ENCODE measurements at places on chromosomes 5 and 9.

GRCh38 chr5:95178046-95178651, 106.7 kb downstream of the MCTP1 start:
- DNase-seq = peak; percentile 83

DNA sequence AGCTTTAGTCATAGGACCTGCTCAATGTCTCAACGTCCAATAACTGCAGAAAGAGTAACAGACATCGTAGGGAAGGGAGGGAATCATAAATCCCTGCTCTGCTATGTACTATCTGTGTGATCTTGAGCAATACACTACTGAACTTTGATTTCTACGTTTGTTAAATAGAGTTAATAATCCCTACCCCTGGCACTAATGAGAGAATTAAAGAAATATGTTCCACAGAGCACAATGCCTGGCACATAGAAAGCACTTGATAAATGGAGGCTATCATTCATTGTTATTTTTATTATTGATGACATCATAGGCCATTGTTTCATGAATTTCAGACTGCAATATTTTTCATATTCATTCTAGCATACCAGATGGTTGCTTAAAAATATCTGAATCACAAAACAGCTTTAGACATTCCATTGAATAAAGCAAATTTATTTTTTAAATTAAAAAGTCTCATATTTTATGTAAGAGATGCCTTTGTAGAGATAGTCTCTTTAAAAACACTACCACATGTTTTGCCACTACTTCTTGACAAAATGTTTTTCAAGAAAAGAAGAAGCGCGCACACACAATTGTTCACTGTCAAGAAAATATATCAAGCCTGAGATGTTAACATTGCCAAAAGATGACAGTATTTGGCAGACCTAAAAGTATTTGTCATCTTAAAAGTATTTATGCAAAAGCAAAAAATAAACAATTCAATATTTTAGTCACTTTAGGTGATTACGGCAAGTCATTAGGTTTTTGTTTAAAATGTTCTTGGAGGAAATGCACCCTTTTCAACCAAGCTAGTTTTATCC, 108.5 kb downstream of the EBF1 start:
- DNase-seq = no peak

DNA sequence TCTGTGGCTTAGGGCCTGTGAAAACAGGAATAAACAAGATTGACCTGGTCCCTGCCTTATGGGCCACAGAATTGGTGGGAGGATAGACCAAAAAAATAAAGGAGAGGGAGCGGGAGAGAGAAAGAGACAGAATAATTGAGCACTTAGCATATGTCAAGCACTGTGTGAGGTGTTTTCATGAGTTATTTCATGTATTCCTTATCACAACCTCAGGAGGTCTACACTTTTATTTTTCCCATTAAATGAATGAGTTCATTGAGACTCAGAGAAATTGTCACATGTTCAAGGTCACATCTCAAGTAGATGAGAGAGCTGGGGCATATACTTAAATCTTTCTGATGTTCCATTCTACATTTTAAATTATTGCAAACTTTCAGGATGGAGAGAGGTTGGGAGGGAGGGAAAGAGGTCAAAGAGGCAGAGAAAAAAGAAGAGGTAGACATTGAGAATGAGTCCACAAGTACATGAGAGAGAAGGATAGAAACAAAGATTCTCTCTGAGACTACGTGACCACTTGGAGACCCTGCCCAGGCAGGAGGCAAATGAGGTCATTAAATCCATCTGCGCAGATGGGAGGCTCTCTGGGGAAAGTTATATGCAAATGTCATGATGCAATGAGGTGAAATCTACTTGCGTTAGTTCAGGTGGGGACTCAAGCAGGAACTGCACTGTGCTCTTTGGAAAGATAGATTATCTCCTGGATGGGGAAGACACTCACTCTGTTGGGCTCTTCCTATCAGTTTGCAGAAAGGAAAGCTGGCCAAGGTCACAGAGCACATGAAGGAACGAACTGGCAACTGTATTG, 241.5 kb downstream of the PAPPA start:
- peak; percentile 17 for DNase-seq

DNA sequence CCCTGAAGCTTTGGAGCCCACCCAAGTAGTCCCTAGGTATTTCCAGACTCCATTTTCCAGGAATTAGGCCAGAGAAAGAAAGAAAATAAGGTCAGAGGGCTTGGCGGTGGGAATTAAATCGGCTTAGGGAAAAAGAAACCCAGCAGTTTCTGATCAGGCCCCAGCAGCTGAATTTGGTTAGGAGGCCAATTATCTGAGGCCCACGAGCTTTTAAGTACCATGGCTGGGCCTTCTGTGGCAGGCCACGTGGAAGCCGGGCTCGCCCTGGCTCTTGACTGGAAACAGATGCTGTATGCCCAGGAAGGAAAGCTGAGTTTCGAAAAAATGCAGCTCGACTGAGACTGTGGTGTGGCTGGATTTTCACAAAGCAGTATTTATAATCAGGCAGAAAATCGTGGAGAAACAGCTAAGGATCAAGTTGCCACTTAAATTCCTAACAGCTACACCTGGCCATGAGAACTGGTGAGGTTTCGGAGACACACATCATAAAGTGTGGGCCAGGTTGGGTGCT, 75.1 kb upstream of the PANK3 start:
- DNase-seq = peak; percentile 35

- DNase-seq = no peak
Measured at GRCh38 chr9:26735160-26735559, 157.4 kb downstream of the CAAP1 start.

DNA sequence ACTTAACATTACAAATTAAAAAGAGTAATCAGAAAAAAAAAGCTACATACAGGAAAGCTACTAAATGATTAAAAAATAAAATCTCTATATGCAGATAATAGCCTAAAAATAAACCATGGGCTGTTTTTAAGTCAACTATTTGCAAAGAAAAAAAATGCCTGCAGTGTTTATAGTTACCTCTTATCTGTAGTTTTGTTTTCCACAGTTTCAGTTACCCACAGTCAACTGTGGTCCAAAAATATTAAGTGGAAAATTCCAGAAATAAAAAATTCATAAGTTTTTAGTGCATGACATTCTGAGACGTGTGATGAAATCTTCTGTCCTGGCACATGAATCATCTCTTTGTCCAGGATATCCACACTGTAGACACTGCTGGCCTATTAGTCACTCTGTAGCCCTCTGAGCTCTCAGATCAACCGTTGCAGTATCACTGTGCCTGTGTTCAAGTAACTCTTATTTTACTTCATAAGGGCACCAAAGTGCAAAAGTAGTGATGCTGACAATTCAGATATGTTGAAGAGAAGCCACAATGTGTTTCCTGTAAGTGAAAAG, 59.2 kb downstream of the PRELID2 start:
- no peak for DNase-seq

DNA sequence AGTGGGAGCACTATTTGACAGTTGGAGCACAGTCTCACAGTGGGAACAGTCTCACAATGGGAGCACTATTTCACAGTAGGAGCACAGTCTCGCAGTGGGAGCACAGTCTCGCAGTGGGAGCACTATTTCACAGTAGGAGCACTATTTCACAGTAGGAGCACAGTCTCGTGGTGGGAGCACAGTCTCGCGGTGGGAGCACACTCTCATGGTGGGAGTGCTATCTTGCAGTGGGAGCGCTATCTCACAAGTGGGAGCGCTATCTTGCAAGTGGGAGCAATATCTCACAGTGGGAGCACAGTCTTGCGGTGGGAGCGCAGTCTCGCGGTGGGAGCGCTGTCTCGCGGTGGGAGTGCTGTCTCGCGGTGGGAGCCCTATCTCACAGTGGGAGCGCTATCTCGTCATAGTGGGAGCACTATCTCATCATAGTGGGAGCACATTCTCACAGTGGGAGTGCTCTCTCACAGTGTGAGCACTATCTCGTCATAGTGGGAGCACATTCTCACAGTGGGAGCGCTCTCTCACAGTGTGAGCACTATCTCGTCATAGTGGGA, 56.1 kb downstream of the MED10 start:
- no peak for DNase-seq

GRCh38 chr9:88697764-88698432, 162.9 kb downstream of the NXNL2 start:
- no peak for DNase-seq

DNA sequence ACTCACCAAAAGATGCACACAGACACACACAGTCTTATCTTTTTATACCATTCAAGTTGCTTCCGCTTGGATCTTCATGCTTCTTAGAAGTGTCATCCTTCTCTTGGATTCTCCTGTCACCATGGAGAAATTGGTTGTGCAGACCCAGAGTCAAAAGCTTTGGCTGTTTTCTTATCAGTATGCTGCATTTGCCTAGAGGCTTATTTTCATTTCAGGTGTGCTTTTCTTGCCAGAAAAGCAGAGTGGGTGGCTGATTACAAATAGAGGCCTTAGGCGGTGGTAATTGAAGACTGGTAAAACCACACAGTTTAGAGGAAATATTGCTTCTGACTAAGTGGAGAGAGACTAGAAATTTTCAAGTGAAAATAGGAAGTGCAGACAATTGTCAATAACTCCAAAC, 70.2 kb upstream of the TLE4 start:
- no peak for DNase-seq

DNA sequence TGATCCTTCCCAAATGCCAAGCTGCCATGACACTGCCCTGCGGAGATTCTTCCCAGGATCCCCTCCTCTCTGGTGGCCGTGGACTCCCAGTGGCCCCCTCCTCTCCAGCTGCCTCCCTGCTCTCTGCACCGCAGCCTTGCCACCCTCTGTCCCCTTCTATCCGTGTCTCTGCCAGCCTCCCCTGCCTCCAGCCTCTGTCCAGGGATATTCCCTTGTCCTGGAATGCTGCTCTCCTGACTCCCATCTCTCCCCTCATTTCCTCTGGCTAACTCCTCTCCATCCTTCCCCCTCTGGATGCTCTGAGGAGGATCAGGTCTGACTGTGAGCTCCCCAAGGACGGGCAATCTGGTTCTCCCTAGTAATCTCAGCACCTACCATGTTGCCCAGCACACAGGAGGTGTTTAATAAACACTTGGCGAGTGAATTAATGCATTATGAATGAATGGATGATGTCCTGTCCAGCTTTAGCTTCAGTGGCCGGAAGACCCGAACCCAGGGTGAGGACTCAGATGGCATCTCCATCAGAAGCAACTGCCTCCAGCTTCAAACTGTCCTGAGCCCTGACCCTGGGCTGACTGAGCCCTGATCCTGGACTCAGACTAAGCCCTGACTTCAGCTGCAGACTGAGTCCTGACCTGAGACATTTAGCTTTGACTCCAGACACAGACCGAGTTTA, 7.5 kb upstream of the CRB2 start:
- peak; percentile 43 for DNase-seq

- DNase-seq = no peak
Measured at GRCh38 chr5:66985417-66985816, 211.2 kb downstream of the CD180 start.

GRCh38 chr5:105034401-105034763, 1471.8 kb upstream of the NUDT12 start:
- no peak for DNase-seq

DNA sequence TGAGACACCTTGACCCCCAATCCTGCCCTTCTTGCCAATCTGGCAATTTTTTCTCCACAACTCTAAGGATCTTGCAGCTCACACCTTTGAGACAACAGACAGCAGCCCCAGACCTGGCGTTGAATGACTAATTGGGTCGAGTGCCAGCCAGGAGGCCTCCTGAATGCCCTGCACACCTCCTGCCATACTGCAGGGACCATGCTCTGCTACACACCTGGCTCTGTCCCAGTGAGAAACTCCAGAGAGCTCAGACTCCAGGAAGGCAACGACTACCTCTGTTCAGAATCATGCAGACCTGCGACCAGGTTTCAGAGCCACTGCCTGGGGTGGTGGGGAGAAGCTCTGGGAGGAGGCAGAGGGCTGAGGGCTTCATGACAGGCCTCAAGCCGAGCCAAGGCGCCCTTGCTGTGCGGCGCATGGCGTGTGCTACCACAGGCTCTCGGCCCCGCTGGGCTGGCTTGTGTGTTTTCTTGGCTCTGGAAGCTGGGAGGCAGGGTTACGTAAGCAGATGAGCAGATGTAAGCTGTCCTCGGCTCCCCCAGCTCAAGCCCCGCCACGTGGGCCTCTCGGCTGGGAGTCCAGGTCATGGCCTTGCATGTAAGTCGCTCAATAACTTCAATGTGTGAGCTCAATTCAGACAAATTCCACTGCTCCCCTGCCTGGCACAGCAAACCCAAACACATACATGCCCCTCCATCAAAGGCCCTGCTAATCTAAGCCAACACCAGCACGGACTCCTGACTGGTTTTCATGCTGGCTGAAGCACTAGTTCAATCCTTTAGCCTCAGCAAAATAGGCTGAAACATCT, 27.5 kb downstream of the B4GALT1 start:
- peak; percentile 94 for DNase-seq

DNA sequence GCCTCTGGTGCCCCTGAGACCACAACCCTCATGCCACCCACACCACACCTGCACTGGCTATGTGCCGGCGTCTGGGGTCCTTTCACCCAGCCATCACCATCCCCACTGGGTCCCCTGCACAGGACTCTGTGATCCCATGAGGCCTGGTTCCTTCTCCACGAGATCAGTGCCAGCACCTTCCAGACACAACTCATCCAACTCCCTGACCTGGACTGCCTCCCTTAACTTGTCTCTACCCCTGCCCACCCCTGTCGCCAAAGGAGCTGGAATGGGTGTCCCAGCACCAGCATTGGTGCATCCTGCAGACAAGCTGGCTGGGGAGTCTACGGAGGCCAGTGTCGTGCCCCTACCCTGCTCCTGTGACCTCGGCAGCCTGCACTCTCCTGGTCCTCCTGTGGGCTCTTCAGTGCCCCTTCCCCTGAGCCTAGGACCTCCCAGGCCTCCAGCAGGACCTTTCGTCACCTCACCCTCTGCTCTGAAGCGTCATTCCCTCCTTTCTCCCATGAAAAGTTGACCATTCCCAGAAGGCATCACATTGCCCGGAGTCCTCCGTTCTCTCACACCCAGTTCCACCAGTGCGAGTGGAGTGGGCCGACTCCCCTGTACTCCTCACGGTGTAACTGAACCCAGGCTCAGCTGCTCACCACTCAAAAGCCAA, 87.7 kb downstream of the NSUN2 start:
- no peak for DNase-seq

GRCh38 chr5:5804478-5805233, 382.2 kb downstream of the ICE1 start:
- DNase-seq = no peak

- no peak for DNase-seq
Measured at GRCh38 chr5:64678374-64678773, 11.9 kb upstream of the SHISAL2B start.

GRCh38 chr9:91421128-91421765, 2.4 kb downstream of the NFIL3 start:
- DNase-seq = peak; percentile 76

GRCh38 chr9:129412814-129413536, 207.9 kb downstream of the C9orf50 start:
- peak; percentile 51 for DNase-seq

DNA sequence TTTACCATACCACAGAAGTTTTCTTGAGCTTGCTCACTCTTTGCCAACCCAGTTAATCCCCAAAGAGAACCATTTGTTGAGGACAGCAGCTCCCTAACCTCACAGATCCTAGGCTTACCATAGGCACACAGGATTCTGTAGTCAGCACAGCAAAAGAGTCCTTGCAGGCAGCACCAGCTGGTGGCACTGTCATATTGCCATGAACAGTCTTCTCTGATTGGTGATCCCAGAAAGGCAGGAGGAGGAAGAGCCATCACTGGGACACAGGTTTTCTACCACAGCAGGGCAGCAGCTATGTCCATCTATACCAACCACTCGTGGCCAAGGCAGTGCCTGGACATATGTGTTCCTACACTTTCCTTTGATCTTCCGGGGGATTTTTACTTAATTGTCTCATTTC, 297.1 kb upstream of the CD180 start:
- peak; percentile 62 for DNase-seq

- DNase-seq = no peak
Measured at GRCh38 chr9:84875193-84875592, 205.7 kb downstream of the NTRK2 start.

GRCh38 chr9:127366594-127366993, 30.4 kb upstream of the SLC2A8 start:
- DNase-seq = no peak

- no peak for DNase-seq
Measured at GRCh38 chr5:171512397-171512796, 93.0 kb downstream of the FGF18 start.

Measured in WERI-Rb-1 (cell line).